Stimulated activated CD8-positive, alpha-beta memory T cell treated with anti-CD3 and anti-CD28 coated beads, Interleukin-7, amount 100 ng/mL, for 24 hours (primary cell): ENCODE measurements at places on chromosomes 11 and 22.

- DNase-seq, result no peak
Measured at GRCh38 chr11:78935398-78936068, 360.9 kb upstream of the NARS2 start.

GRCh38 chr11:47189100-47189834 lies 3.0 kb upstream of the PACSIN3 start:
- DNase-seq, result no peak

- DNase-seq, result no peak
Measured at GRCh38 chr11:80596291-80596810, 1155.5 kb upstream of the TENM4 start.

- DNase-seq, result no peak
Measured at GRCh38 chr11:94379613-94380012, 21.6 kb downstream of the GPR83 start.

GRCh38 chr22:20625270-20625669 lies 117.9 kb downstream of the MED15 start:
- no peak for DNase-seq

GRCh38 chr11:134361661-134362060 lies 29.9 kb downstream of the GLB1L2 start:
- DNase-seq, result no peak

DNA sequence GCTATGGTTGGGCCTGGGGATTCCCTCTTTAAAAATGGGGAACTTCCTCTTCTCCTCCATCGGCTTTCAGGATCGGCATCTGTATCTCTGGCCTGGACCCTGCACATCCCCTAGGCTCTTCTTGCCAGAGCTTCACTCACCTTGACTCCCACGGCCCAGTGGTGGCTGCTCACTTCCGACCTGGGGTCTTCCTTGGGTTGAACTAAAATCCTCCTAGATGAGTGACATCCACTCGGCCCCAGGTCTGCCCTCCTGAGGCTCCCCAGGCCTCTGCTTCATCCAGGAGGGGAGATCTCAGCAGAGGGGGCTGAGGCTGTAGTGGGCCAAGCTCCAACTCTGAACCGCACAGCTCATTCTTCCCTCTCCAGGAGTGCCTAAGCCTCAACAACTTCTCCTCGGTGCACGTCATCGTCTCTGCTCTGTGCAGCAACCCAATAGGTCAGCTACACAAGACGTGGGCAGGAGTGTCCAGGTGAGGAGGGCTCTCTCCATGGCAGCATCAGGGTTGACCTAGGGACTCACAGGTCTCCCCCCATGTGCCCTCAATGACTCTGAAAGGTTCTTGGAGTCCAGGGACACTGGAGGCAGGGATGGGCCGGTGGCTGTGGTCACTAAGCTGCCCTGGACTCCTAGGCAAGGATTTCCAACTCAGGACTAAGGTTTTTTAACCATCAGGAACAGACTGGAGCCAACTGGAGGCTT lies 3.3 kb downstream of the RGL4 start:
- DNase-seq, result no peak

GRCh38 chr11:109147726-109148125 lies 274.3 kb upstream of the C11orf87 start:
- no peak for DNase-seq

DNA sequence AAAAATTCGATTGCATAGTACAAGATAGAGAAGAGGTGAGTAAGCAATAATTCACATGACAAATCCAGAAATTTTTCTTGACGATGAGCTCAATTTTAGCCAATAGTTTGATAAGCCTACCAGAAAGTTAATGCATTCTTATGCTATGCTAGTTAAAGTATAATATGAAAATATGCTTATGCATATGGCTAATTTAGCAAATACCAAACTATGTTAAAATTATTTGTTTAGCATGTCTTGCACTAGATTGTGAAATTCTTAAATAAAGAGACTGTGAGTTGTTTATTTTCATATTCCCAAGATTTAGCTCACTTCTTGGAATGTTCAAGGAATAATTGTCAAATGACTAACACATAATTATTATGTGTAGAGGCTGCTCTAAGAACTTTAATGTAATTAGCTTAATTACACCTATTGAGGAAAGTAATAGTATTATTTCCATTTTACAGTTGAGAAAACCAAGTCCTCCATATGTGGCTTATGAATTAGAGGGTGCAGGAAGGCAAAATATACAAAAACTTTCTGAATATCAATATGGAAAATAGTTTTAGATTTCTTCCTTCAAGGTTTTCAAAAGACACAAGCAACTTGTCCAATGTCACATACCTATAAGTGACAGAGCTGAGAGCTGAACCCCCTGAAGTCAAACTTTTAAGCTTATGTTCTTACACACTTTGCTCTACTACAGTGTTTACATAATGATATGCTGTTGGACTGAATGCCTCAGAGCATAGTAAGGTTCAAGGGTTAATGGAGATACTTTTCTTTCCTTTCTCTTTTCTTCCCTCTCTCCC lies 45.9 kb upstream of the ARHGAP20 start:
- no peak for DNase-seq

GRCh38 chr22:41216984-41217383 lies 11.9 kb downstream of the L3MBTL2 start:
- DNase-seq, result no peak

- no peak for DNase-seq
Measured at GRCh38 chr11:61266602-61267001, 25.6 kb downstream of the PGA5 start.

DNA sequence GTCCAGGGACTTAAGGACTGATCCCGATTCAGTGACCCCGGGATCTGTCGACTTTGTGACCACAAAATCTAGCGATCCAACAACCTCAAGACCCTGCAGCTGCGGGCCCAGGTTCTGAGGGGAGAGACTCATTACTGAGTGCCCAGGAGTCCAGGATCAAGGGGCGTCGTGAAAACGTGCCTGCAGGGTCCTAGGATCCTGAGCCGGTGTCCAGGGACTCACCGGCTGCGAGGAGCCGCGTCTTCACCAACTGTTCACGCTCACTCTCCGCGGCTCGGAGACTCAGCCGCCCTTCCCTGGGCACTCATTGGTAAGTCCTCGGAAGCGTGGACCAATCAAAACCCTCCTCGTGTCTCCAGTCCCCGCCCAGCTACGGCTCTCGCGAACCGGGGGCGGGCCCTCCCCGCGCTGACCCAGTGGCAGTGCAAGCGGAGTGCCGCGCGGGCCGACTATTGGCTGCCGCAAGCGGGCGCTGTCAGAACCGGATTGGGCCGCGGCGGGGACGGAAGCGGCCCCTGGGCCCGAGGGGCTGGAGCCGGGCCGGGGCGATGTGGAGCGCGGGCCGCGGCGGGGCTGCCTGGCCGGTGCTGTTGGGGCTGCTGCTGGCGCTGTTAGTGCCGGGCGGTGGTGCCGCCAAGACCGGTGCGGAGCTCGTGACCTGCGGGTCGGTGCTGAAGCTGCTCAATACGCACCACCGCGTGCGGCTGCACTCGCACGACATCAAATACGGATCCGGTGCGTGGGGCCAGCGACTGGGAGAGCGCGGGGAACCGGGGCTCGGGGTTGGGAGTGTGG lies at the start of gene SDF2L1:
TSS of gene SDF2L1 (plus strand) at position 514 of the 795 bp plus-strand sequence. CDS start at position 549, 35 bp downstream.
- peak; percentile 94 for DNase-seq

DNA sequence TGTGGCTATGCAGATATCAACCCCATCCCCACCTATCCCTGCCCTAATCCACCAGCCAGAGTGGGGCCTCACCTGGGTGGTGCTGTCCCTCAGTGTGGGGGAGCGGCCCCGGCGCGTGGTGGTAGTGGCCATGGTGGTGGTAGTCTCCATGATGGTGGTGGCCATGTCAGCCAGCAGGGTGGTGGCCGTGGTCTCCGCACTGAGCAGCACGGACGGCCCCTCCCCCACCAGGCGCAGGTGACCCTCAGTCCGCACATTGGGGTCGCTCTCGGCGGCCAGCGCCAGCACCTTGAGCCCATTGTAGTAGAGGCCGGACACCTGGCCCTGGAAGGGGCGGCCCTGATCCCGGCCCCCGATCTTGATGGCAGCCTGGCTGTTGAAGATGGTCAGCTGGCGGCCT lies 31.7 kb downstream of the SLC22A12 start:
- DNase-seq, result no peak

GRCh38 chr11:57798905-57799559 lies 37.4 kb downstream of the CTNND1 start:
- DNase-seq, result no peak

- DNase-seq, result no peak
Measured at GRCh38 chr22:40218723-40219294, 41.1 kb downstream of the TNRC6B start.

DNA sequence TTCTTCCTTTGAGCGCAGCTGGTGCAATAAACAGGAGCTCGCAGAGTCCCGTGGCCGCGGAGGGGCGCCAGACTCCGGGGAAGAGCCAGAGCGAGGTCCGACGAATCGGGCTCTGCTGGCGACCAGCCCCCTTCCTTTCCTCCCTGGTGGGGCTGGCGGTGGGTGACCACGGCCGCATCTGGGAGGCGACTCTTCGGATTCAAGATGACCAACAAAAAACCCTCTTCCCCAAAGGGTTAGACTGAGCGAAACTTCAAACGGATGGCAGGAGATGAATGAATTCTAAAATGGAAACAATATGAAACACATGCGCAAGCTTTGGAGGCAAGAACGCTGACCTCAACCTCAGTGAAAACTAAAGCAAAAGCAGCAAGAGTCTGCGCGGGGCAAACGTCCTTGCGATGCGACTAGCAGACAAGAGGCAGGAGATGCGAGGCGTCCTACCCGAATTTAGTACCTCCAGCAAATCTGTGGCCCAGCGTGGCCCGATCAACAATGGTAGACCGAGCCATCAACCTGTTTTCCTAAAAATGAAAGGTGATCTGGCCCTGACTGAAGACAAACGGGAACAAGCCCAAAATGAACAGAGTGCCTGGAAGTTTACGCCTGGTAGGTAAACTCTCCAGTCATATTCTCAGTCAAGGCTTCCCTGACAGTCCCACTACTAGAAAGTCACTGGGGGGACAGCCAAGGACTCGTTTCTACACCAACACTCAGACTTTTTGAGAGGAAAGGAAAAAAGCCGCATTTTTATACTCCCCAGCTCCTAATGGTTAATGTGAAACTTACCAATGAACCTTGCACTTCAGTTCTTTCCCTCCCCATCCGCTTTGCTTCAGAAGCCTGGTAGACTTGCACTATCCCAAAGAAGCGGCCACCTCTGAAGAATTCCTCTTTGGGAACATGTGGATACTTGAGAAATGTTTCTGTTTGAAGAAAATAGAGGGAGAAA lies 11.6 kb downstream of the MMP3 start:
- no peak for DNase-seq

DNA sequence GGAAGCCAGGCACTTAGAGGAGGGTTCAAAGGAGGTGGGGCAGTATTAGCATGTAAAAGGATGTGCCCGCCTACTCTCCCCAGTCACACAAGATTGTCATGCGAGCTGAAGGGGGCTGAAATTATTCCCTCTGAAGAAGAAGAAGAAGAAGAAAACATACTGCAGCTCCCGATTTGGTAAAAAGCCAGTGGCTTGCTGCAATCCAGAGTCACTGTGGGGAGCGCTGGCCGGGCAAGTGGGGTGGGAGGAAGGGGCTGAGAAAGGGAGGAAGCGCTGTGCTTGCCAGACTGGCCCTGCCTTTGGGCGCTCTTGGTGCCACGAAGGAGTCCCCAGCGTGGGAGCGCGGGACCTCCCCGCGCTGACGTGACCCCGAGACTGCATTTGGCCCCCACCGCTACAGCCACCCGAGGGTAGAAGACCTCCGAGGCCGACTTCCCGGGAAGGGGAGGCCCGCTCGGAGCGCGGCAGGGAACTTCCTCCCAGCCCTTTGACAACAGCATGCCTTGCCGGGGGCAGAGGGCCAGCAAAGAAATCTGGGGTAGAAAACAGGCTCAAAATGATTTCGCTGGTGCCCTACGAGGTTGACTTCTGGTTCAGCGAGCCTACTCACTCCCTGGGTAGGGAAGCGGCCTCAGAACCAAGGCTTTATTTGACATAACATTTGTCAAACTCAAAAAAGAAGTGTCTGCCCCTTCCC lies 906.3 kb downstream of the DLG2 start:
- no peak for DNase-seq

DNA sequence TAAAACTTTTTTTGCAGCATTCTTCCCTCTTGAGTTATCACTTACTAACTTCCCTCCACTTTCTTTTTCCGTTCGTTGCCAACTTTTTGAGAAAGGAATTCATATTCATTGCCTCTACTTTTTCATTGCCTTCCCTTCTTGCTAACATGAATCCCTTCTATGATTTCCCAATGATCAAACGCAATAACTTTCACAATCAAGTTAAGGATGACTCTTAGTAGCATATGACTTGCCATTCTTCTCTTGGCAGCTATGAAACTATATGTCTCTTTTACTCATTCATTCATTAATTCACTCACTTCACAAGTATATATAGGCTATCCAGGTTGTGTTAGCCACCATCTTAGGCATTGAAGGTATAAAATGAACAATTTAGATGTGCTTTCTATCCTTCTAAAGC lies 16.6 kb upstream of the ARHGAP20 start:
- DNase-seq, result no peak

DNA sequence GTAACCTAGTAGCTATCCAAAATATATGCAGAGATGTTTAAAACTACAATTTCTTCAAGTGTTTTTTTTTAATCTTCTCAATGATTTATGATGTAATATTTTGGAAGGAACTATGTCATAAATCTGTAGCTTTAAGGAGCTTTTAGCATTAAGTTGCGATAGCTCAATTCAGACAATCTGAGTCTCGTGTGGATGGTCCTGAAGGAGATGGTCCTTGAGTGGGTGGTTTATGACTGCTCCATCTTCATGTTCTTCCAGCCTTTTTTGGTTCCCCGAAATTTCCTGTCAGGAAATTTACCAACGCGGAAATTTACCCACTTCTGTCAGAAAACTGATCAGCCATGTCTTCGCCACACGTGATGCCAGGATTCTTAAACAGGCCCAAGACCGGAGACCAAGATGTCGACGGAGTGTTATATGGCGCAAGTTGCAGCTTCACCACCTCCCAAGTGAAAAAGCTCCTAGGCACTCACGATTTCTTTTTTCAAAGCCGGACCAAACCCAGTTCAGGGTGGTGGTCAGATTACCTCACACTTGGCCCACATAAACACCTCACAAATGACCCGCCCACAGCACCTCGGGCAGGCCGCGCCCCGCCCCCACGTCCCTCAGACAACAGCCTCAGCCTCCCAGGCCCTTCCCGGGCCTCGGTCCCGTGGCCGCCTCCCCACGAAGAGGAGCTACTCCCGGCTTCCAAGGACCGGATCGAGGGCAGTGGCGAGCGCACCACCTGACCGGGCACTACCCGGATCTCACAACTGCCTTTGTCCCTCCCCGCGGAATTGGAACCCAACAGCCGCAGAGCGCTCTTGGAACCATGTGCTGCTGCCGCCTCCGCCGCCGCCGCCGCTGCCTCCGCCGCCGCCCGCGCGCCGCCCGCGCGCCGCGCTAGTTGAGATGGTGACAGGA lies at the start of gene MORC2:
TSS of gene MORC2 (minus strand) at position 760 of the 909 bp plus-strand sequence. CDS start 885 bp downstream, outside the sequence.
- no peak for DNase-seq

DNA sequence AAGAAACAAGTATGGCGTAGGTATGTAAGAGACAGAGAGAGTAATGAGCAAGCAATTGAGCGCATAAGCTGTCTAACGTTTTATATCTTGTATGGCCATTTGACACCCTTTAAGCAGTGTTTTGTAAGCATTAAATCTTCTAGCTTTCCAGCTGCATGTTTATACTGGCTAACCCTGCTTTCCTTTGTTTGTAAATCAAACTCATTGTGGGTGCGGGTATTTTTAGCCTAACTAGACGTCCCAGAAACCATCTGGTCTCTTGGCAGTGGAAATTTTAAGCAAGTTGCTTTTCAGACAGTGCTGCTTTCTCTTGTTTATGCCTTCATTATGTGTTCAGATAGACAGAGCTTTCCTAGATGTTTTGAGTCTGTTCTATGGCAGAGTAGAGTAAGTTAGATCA lies 73.5 kb downstream of the RNF169 start:
- no peak for DNase-seq

GRCh38 chr11:65357856-65358356 lies 3.4 kb downstream of the TIGD3 start:
- DNase-seq, result no peak

- no peak for DNase-seq
Measured at GRCh38 chr22:27986937-27987336, 67.9 kb upstream of the PITPNB start.
